Pons (tissue), 1 donor: ENCODE measurements at places on chromosomes 2 and 18.

DNA sequence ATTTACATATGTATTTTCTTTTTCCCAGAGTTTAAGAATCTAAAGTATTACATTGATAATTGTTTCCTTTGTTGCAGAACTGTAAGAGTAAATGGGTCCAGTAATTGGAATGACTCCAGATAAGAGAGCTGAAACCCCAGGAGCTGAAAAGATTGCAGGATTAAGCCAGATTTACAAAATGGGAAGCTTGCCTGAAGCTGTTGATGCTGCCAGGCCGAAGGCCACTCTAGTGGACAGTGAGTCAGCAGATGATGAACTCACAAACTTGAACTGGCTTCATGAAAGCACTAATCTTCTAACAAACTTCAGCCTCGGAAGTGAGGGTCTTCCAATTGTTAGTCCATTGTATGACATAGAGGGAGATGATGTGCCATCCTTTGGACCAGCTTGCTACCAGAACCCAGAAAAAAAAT lies 183.8 kb upstream of the STON1 start:
- DNase-seq, result peak; percentile 91

- DNase-seq, result no peak
Measured at GRCh38 chr2:207511851-207512250, 17.9 kb upstream of the CREB1 start.

- no peak for DNase-seq
Measured at GRCh38 chr2:202599911-202600310, 34.9 kb upstream of the FAM117B start.

DNA sequence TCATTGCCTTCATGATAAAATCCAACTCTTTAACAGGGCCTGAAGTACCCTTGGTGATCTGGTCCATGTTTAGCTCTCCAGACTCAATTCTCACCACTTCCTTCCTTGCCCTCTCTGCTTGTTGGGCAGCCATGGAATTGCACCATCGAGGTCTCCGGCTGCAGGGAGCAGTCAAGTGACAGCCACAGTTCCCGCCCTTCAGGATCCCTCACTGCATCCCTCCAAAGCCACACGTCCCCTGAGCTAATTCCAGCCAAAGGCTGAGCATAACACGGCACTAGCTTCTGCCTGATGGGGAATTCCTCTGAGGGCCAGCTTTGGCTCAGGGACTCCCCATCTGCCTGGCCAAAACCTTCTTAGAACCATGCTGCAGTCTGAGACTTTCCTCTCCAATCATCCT lies 47.4 kb upstream of the SLC1A4 start:
- DNase-seq, result no peak

DNA sequence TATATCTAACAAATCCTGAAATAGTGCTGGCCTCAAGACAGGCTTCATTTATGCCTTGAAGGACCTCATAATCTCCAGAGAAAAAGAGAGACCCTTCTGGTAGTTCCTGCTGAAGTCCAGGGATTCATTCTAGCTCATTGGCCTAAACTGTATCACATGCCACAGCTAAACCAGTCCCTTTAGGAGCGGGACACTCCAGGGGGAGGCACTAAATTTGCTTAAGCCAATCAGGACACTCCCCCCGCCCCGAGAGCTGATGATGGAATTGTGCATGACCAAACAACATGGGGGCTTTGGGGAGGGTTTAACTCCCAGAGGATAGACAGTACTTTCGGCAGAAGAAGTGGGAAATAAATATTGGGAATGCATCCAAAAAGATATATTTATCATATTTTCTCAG lies 36.4 kb upstream of the CXCR4 start:
- no peak for DNase-seq

DNA sequence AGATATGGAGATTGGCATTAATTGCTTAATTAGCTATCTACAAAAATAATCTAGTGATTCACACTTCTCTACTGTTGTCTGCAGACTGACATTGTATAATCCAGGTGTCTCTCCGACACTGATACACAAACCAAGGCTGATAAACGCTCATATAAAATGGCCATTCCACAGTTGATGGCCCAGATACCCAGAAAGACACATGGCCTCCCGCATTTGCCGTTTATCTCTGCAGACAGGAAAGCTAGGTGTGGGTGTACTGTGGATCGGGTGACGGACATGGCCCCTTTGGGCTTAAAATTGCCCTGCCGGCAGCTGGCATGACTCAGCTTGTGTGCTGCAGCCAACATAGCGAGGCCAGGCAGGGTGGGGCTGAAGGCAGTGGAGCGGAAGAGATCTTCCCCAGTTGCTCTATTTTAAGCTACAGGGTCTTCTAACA lies 18.5 kb downstream of the PMAIP1 start:
- DNase-seq, result no peak

- DNase-seq, result no peak
Measured at GRCh38 chr2:72953976-72954375, 36.7 kb downstream of the EMX1 start.

DNA sequence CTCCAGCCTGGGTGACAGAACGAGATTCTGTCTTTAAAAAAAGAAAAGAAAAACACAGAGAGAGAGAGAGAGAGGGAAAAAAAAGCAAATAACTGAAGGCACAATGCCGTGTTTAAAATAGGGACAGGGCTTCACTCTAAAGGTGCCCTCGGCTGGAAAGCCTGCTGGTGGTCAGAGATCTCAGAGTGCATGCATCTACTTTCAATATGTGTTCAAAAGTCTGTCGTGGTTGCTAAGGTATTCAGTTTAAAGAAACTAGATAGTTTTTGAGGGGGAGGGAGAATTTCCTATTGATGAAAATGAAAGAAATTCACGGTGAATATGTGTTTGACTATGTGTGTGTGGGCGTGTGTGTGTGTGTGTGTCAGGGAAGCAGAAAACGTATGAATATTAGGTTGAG lies 11.0 kb upstream of the CBLN2 start:
- DNase-seq, result no peak

DNA sequence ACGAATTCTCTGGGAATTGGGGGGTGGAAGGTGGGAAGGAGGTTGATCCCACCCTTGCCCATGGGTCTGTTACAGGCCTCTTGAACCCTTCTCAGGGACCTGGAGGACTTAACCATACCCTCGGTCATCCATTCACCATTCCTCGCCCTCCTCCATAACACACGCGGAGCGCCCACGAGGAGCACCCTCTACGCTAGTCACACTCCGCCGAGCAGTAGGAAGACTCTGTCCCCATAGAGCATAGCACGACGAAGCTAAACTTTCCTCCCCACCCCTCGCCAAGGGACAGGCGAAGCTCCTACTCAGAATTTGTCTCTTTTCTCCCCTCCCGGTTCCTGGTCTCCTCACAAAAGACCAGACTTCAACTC lies 611 bp upstream of the ITSN2 start:
- DNase-seq, result no peak
